ENCODE measurements at places on chromosomes 5 and 9.

- DNase-seq, result no peak
Measured at GRCh38 chr5:79562351-79563246, 48.7 kb upstream of the HOMER1 start.

DNA sequence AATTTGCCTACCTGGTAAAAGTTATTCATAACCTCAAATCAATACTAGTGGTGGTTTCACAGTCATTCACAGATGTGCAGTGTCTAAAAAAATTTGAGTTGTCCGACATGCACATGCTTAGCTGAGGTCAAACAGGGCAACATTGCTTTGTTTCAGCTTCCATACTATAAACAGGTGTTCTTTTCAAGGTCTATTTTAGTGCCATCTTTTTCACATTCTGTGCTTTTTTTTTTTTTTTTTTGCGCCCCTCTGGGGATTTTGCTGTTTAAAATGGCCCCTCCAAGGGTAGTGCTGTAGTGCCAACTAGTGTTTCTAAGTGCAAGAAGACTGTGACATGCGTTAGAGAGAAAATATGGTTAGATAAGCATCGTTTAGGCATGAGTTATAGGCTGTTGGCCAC lies 14.5 kb downstream of the PHAX start:
- DNase-seq, result no peak

DNA sequence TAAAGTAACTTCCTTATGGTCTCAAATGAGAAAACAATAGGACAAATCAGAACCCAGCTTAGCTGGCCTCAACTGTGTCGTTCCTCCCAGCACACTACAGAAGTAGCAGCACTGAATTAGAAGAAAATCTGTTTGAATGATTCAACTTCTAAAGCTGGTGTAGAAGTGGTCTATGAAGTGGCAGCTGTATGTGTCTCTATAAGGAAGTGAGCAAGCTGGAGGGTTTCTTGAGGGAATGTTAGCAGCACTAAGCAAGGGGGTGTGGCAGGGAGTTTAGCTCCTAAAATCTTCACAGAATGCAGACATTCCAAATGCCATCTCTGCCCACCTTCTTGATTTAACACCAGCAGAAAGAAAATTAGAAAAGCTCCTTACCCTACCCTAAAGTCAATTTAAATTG lies 4.1 kb downstream of the KLF9 start:
- DNase-seq, result no peak

GRCh38 chr9:2720179-2720654 lies 2.9 kb downstream of the KCNV2 start:
- no peak for DNase-seq

DNA sequence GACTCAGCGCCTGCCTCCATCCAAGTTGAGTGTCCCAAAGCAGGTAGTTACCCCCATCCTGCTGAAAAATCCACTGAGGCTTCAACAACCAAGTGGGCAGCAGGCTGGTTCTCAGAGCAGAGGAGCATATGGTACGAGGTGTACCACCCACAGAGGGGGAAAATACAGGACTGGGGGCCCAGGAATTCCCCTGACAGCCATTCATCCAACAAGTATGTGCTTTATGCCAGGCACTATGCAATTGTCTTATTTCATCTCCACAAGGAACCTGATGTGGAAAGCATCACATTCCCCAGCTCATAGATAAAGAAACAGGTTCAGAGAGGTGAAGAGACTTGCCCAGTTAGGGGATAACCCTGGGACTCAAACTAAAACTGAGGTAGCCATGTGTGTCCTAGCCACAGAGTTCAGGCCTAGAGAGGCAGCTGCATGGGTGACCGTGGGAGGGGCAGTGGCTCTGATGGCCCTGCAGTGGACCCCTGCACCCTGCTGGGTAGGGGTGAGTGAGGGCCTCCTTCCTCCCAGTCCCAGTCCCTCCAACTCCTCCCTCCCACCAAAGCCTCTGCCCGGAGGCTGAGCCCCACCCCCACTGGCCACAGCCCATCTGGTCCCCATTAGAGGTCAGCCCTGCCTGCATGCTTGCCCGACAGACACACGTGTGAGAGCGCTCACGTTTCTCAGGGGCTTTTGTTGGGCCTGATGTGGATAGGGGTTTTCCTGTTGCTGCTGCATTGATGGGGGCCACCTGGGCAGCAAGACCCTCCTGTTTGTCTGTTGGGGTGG lies 11.5 kb downstream of the PDLIM4 start:
- no peak for DNase-seq

DNA sequence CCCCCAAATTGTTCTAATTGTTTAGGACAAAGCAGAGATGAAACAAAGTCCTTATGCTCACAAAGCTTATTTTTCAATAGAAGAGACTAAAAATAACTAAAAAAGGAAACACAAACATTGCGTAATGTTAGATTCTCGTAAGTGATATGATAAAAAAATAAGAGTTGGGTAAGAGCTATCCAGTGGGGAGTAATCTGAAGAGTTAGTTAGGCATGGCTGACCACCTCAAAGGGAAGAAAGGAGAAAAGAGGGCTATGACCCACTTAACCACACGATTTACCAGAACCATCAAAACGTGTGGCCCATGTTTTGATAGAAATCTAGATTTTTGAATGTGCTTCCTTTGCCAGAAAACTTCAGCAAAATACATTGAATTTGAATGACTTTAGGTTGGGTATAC lies 1296.8 kb upstream of the NUDT12 start:
- DNase-seq, result no peak

DNA sequence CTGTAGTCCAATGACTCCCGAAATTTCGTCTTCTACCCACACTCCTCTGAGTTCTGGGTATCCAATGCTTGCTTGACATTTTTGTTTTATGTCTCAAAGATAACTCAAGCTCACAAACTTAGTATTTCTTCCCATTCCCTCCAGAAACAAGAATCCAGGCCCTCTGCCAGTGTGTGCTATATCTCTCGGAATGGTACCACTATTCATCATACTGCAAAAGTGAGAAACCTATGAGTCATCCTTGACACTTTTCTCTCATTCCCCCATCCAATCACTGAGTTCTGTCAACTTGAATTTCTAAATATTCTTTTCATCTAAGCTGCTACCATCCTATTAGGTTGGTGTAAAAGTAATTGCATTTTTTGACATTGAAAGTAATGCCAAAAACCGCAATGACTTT lies 9.8 kb downstream of the SLC12A2 start:
- no peak for DNase-seq

- DNase-seq, result no peak
Measured at GRCh38 chr9:81801190-81801589, 111.8 kb upstream of the TLE1 start.

DNA sequence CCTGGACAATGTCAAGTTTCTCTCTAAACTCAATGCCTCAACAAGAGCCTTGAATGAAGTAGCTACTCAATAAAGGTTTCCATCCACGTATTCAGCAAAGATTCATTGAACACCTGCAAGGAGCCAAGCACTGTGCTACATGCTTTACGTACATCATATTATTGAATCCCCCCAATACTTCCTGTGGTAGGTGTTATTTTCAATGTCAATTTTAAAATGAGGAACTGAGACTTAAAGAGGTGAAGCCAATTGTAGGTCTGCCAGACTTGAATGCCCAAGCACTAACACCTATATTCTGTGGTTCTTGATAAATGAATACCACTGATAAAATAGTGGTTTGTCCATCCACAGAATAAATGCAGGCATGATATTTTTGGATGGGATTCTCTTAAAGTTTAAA lies 162.3 kb downstream of the DRD1 start:
- no peak for DNase-seq

GRCh38 chr5:160493806-160494338 lies 72.2 kb downstream of the PTTG1 start:
- no peak for DNase-seq

DNA sequence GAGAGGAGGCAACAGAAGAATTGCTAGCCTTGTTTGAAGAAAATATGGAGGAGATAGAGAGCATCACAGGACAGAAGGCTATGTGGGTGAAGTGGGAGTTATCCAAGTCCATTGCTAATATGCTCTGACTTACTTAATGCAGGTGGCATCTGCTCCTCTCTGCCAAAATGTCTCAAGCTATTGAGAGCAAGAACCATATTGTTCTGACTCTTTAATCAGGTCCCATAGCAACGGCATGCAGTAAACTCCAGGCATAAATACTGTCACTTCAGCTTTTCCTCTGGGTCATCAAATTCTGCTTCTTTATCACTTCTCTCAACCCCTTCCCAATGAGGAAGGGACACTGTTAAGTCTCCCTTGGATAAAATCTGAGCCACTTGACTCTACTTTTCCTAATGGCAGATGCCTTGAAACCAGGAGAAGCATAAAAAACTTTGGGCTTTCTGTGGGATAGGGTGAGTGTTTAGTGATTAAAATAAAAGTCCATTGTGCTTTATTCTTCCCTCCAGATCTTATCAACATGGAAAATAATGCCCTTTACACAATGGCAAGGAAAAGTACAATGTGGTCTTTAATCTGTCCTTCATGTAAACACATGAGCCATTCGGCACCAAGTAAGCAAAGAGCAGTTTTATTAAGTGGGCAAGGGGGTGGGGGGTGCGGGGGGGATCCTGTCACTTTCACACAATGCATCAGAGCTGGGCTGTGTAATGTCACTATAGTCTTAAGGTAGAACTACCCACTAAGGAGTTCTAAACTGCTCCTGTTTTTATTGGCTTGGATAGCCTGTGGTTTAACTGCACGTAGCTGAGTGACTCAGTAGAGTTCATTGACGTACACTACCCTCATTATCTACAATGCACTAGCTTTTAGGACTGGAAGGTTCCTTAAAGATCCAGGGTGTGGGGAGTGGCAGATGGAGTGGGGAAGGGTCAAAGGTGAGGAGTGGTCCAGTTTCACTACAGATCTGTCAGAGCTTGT lies 71.0 kb upstream of the TARS1 start:
- DNase-seq, result no peak

DNA sequence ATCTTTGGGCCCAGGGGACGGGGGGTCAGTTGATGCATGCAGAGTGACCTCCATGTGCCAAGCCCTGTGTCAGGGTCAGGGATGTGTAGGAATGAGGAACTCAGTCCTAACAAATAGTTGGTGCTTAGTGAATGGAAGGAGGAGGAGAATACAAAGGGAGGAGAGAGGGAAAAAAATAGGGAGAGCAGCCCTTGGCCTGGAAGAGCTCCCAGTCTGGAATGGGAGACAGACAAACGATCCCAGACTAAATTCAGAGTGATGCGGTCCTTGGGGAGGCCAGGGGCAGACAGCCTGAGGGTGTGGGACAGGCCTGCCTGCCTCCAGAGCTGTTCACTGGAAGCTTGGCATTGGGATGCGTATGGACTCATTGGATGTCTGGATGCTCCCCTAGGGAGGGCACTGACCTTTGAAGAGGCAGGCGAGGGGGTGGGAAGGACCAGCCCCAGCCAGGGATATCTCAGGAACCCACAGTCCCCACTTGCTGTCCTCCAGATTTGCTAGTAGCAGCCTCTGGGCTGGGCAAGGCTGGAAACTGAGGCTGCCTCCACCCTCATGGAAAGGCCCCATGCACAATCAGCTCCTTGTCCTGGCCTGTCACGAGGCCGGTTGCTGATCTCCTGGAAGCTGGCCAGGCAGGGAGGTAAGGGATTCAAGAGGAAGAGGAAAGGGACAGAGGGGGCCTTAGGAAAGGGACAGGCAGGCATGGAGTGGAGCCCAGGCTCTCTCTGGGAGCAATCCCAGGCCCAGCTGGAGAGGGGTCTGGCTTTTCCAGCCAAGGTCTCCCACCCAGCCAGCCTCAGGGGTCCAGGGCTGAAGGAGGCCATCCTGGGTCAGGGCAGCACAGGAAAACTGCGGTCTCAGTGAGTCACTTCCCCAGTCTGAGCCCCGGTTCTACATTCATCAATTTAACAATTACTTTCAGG lies 69.0 kb upstream of the GGTA1 start:
- DNase-seq, result no peak

DNA sequence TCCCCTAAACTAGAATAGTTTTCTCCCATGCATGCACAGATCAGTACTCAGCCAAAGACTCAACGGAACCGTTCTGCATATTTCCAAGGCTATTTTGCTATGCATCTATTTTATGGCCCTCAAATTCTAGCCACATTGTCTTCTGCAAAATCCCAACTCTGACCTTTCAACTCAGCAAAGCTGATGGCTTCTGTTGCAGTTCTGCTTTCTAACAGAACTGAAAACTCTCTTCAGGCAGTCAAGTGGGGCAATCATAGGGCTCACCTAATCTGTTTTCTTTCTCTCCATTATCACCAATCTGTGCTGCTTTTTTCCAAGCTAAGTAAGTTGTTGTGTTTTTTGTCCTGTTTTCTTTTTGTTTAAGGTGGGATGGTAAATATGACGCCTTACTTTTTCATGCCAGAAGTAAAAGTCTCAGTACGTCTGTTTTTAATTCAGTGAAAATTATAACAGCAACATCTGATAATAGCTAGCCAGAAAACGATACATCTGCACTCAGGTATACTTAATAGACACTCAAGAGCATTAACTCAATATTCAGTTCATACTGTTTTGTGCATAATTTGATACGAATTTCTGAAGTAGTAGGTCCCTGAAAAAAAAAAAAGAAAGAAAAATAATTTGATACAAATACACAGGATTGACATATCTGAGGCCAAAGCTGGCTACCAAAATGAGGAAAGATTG lies 454.3 kb downstream of the TLE1 start:
- DNase-seq, result no peak

DNA sequence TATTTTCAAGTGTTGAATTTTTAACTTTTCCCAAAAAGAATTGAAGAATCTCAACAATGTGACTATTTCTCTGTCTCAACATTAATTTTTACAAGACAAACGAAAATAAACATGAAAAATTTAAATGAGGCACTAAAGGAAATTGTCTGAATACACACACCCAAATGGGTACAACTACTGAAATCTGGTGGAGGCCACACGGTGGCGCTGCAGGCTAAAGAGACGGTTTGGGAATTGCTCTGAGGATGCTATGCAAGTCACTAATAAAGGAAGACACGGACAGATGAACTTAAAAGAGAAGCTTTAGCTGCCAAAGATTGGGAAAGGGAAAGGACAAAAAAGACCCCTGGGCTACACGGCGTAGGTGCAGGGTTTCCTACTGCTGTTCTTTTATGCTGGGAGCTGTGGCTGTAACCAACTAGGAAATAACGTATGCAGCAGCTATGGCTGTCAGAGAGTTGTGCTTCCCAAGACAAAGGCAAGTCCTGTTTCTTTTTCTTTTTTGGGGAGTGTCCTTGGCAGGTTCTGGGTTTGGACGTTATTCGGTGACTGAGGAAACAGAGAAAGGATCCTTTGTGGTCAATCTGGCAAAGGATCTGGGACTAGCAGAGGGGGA lies at the start of gene PCDHB10:
PCDHB10 (plus strand) TSS at position 244 of the 616 bp plus-strand sequence; CDS start at position 444, 200 bp downstream.
- DNase-seq, result no peak

DNA sequence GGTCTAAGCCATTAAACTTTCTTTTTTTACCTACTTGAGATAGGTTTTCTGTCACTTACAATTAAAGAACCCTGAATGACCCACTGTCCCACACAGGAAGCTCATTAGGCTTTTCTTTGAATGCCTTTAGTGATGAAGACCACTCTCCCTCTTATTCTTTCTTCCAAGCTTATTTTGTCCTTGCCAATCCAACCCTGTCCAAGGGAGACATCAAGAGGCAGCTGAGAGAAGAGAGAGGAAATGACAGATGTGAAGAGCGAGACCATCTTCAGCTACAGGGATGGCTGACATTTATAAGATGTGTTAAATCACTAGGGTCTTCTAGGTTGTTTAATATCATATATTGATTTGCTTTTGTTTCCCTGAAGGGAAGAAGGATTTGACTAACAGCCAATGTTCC lies 133.5 kb downstream of the FAM114A2 start:
- DNase-seq, result no peak

GRCh38 chr5:4295663-4296339 lies 700.2 kb downstream of the IRX1 start:
- DNase-seq, result peak; percentile 2

- no peak for DNase-seq
Measured at GRCh38 chr5:90921418-90921973, 362.9 kb downstream of the ADGRV1 start.
